ENCODE measurements at places on chromosomes 12 and 14.

GRCh38 chr12:96881608-96882007 is 25.4 kb upstream of the NEDD1 start:
- no peak for DNase-seq

DNA sequence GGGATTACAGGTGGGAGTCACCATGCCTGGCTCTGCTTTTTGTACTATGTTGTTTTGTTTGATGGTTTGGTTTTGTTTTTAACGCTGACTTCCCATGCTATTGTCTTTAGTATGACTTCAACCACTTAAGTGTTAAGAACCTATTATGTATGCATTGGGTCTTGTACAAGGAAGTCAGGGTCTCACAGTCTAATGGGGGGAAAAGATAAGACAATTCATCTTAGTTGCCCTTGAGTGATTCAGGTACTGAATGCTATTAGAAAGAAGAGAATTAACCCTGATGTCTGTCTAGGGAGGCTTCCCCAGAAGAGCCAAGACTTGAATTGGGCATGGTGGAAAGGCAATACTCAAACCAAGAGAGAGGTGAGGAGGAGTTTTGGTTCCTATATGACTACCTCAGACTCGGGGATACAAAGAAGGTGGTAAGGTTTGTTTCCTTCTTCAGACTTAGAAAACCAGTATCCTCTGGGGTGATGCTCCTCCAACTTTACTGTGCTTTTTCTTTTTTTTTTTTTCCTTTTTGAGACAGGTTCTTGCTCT is 64.6 kb downstream of the SUSD6 start:
- no peak for DNase-seq

- DNase-seq, result no peak
Measured at GRCh38 chr12:46573347-46573658, 200.7 kb upstream of the SLC38A2 start.

- no peak for DNase-seq
Measured at GRCh38 chr14:24848102-24848790, 201.7 kb downstream of the STXBP6 start.

DNA sequence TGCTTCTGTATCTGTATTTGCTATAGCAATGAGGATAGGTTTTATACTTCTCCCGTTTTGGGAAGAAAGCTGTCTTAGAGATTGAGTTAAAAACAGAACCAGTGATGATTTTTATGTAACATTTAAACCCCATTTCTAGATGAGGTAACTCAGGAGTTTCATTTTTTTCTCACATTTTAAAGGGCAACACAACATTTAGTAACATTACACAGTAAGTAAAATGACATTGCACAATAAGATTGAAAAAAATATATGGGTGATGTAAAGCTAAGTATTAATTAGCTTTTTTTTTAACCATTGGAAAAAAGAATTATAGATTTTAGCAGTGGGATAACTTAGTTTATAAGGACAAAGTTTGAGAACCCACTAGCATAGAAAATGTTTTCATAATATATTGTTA is 25.2 kb upstream of the SCFD1 start:
- no peak for DNase-seq

- no peak for DNase-seq
Measured at GRCh38 chr12:6182279-6182898, 17.8 kb upstream of the CD9 start.

GRCh38 chr12:15074351-15074750 is 101.5 kb downstream of the PDE6H start:
- DNase-seq, result no peak

- no peak for DNase-seq
Measured at GRCh38 chr12:67774983-67775587, 126.5 kb downstream of the DYRK2 start.

- no peak for DNase-seq
Measured at GRCh38 chr12:88578276-88579160, 1.8 kb downstream of the KITLG start.

DNA sequence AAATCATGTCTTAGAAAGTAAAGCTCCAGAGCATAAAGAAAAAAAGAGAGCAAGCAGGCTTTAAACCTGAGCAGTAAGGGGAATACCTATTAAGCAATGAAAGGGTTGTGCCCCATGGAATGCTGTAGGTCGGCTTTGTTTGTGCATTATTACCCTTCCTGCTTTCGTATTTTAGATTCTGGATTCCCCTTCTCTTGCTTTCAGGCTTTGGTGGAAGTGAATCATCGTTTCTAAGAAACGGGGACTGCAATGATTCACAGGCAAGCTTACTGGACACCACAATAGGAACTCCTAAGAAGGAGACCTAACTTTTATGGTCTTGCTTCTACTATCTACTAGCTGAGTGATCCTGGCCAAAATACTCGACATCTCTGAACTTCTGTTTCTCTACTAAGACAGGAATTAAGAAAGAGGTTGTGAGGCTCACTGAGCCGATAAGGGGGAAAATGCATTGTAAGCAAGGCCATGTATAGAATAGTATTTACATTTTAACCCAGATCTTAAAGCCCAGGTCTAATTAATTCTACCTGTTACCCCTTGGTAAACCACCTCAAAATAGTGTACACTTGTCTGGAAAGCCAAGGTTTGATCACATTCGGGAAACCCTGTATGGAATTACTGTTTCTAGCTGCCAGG is 1.2 kb upstream of the BMAL2 start:
- DNase-seq, result no peak

- peak; percentile 10 for DNase-seq
Measured at GRCh38 chr12:131348646-131349045, 362.2 kb upstream of the SFSWAP start.

- DNase-seq, result peak; percentile 88
Measured at GRCh38 chr12:39619660-39620433, at the start of gene ABCD2. ABCD2 (minus strand) TSS chr12:39619803; CDS start chr12:39619615, 188 bp downstream.

GRCh38 chr14:86712176-86712575 is 1182.2 kb downstream of the FLRT2 start:
- no peak for DNase-seq

DNA sequence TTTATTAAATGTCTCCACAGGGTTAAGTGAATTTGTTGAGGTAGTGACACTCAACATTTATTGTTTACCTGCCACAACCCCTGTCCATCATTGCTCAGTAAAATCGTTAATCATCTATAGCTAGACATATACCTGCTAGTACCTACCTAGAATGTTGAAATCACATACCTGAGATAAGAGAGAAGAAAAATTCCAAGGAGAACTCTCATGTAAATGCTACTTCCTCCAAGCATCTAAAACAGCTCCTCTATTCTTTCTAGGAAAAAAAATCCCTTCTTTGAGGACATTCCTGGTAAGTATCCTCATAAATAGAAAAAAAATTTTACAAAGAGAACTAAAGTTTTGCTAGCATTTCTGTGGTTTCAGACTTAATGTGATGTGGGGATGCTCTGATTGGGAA is 325.1 kb downstream of the DAD1 start:
- no peak for DNase-seq

- no peak for DNase-seq
Measured at GRCh38 chr12:46555406-46555852, 182.9 kb upstream of the SLC38A2 start.

Data from activated effector memory CD4-positive, alpha-beta T cell treated with anti-CD3 and anti-CD28 coated beads, Interleukin-2, amount 50 U/mL, for 16 hours (primary cell).